PC-3 (cell line): ENCODE measurements at places on chromosomes 4 and X. TPM values are rescaled to one million over a fixed set of nuclear protein-coding genes. Genes with fewer than 3 reads are reported as not detected.

The SERPINA7 gene
- not detected in 2 replicates for total RNA-seq

DNA sequence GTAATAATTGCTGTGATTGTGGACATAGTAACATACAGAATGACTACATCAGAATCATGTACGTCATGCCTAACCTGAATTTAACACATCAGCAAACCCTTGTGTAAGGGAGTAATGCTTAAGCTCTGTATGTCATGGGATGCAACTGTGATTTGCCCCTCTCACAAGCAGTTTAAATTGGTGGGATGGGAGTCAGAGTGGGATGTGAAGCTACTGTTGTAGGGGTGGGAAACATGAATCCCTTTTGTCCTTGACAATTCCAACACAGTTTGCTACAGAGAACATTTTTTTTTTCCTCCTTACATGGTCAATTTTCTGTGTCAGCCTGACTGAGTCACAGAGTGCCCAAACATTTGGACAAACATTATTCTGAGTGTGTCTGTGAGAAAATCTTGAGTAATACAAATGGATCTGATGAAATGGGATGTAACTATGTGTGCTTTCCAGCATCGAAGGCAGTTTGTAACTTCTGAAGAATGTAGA lies 392.8 kb downstream of the GPM6A start:
- peak; percentile 90 for DNase-seq

DNA sequence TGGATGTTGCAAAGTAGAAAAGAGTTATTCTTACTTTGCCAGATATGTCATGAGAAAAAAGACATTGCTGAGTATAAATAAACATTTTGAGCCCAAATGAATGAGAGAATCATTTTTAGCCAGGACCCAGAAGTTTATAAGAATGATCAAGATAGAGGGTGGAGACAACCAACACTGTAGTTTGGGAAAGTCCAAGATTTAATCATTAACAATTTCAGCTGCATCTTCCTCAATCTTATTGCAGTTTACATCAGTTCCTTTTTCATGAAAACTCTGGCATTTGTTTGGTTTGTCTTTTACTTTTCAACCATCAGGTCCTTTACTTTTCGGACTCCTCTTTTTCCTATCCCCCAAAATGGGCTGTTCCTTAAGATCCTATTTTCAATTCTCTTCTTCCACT lies 645.9 kb downstream of the ANKRD50 start:
- no peak for DNase-seq

The CBR4 gene
- total RNA-seq: 7.4 and 12.6 TPM in 2 replicates

GRCh38 chr4:88737307-88737941 lies 39.8 kb upstream of the NAP1L5 start:
- DNase-seq: no peak

The ENPEP gene
- total RNA-seq: not detected in 2 replicates

The GALNTL6 gene
- not detected in 2 replicates for total RNA-seq

The PAGE2B gene
- total RNA-seq: not detected in 2 replicates

- DNase-seq: no peak
Measured at GRCh38 chrX:13733506-13733905, 914 bp downstream of the TRAPPC2 start.

- DNase-seq: peak; percentile 86
Measured at GRCh38 chr4:91758487-91758886, 545.3 kb upstream of the GRID2 start.

- DNase-seq: peak; percentile 91
Measured at GRCh38 chr4:8393593-8394038, 46.9 kb downstream of the ACOX3 start.
